Activated naive CD8-positive, alpha-beta T cell treated with anti-CD3 and anti-CD28 coated beads, Interleukin-2, amount 50 U/mL, for 16 hours (primary cell): ENCODE measurements at places on chromosomes 11 and 22.

DNA sequence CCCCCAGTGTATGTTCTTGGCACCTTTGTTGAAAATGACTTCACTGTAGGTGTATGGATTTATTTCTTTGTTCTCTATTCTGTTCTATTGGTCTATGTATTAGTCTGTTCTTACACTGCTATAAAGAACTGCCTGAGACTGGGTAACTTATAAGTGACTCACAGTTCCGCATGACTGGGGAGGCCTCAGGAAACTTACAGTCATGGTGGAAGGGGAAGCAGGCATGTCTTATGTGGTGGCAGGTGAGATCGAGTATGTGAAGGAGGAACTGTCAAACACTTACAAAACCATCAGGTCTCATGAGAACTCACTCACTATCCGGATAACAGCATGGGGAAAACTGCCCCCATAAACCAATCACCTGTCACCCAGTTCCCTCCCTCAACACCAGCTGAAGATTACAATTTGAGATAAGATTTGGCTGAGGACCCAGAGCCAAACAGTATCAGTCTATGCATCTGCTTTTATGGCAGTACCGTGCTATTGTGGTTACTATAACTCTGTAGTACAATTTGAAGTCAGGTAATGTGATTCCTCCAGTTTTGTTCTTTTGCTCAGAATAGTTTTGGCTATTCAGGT is 836.2 kb downstream of the DLG2 start:
- no peak for DNase-seq

GRCh38 chr22:49689255-49689770 is 138.4 kb downstream of the BRD1 start:
- no peak for DNase-seq

- no peak for DNase-seq
Observed at GRCh38 chr11:113317339-113317738, 3.0 kb downstream of the TTC12 start.

- DNase-seq, result no peak
Observed at GRCh38 chr11:67632982-67633755, 3.4 kb upstream of the NUDT8 start.

- DNase-seq, result no peak
Observed at GRCh38 chr11:27058456-27058855, 17.8 kb downstream of the BBOX1 start.

- DNase-seq, result no peak
Observed at GRCh38 chr11:111521135-111521534, 6.6 kb downstream of the HOATZ start.

GRCh38 chr11:115656669-115657068 is 152.5 kb upstream of the CADM1 start:
- DNase-seq, result no peak

DNA sequence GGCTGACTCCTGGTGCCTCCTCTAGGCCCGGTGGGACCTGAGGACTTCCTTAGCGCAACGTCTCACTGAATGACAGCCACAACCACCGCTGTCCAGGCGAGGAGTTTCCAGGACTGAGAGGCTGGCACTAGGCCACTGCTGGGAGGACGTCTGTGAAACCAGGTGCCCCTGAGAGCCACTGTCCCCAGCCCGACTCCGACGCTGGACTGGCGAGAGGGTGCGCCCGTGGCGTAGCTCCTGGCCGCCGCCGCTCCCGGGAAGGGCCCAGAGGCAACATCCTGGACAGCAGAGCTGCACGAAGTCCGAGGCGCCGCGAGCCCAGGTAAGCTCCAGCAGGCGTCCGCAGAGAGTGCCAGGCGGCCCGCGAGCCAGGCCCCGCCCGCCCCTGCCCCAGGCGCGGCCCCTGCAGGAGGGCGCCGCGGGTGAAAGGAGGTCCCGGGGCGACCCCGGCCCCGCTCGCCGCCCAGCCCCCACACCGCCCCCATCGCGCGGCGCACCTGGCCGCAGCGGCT is 525 bp downstream of the DGCR2 start:
- DNase-seq, result no peak

DNA sequence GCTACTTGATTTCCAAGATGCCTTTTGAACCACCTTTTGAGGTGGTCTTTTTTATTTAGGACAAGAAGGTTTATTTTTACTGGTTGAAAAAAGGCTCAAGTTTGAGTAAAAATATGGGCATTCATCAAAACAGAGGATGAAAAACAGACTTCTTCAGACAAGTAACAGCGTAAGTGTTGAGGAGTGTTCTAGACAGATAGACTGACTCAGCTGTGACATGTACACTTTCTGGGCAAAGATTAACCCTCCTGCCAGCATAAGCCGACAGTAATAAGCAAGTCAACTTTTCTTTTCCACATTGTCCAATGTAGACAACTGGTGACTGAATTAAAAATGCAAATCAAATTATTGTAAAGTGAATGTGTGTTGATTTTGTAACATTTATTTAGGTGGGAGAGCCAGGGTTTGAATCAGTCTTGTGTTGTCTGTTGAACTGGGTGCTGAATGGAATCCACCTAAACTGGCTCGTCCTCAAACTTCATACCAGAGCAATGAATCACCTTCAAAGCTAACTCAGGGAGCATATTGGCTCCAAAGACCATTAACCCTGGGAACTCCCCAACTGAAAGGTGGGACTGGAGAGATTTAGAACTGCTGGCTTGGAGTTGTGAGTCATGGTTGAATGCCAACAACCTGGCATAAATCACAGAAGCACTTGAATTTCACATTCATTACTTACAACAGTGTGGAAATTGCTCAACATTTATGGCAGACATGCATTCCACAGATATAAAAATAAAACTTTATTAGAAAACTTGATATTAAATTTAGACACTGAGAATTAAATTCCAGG is 377.0 kb downstream of the ETS1 start:
- no peak for DNase-seq

GRCh38 chr22:36918586-36919284 is 5.3 kb downstream of the CSF2RB start:
- no peak for DNase-seq
